Activated naive CD4-positive, alpha-beta T cell treated with anti-CD3 and anti-CD28 coated beads, Interleukin-2, amount 50 U/mL, for 72 hours (primary cell): ENCODE measurements at places on chromosomes 3 and 15. TPM values are rescaled to one million over a fixed set of nuclear protein-coding genes. Genes with fewer than 3 reads are reported as not detected.

B3GNT5 gene
- total RNA-seq = 56.4 TPM

CXCR6 gene
- 1.0 TPM for total RNA-seq

PRR20G gene
- total RNA-seq = not detected

GYG1 gene
- 12.8 TPM for total RNA-seq

CD200 gene
- 34.5 TPM for total RNA-seq

CKMT1A gene
- not detected for total RNA-seq

DNA sequence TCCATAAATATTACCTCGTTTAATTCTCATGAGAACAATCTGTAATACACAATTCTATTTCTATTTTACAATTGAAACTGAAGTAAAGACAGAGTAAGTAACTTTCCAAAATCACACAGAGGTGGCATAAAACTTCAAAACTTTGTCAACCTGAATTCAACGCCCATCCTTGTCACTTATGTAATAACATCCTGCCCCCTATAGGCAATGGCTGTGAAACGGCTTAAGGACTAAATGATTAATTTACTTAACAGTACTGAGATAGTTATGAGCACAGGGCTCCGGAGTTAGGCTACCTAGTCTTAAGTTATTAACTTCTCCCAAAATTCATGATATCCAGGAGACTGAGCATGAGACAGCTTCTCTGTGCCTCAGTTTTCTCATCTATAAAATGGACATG is 293.1 kb upstream of the CHRM5 start:
- no peak for DNase-seq

- DNase-seq = no peak
These were observed 238.2 kb downstream of the GREM1 start for GRCh38 chr15:32956006-32956405.

- no peak for DNase-seq
These were observed 44.0 kb upstream of the SLC41A3 start for GRCh38 chr3:126127904-126128303.

DNA sequence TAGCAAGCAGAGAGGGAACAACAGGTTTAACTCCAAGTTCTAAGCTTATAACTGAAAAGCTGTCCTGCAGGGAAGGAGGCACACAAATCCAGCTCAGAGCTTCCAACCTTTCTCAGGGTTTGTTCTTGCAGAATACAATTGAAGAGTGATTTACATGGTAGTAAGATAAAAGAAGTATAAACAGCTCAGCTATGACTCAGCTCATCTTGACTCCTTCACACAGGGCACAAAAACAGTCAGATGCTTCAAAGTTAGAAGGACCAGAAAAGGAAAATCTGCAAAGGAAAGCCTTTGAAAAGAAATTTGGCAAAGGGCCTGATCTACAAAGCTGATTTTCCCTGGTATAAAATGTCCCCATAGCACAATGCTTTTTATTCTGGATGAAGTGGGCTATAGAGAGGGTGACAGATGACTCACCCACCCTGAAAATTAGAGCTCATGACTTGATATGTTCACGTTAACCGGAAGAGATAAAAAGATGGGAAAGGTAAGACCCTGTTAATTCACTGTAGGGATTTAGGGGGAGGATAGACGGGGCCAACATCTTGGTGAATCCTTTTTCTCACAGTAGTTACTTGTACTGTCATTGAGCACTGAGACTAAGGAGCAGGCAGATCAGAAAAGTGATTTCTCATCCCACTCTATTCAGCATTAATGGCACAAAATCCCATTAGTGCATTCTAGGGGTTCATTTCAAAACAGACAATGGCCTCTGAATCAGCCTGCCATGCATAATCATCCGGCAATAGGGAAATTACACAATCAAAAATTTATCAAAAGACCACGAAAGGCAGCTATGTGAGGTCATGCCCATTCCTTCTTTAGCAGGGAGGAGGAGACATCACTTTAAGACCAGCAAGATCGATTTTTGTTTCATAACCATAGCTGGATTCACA is 143.5 kb downstream of the GAP43 start:
- no peak for DNase-seq

- DNase-seq = peak; percentile 46
These were observed 1.9 kb downstream of the STIMATE start for GRCh38 chr3:52895418-52895817.

DNA sequence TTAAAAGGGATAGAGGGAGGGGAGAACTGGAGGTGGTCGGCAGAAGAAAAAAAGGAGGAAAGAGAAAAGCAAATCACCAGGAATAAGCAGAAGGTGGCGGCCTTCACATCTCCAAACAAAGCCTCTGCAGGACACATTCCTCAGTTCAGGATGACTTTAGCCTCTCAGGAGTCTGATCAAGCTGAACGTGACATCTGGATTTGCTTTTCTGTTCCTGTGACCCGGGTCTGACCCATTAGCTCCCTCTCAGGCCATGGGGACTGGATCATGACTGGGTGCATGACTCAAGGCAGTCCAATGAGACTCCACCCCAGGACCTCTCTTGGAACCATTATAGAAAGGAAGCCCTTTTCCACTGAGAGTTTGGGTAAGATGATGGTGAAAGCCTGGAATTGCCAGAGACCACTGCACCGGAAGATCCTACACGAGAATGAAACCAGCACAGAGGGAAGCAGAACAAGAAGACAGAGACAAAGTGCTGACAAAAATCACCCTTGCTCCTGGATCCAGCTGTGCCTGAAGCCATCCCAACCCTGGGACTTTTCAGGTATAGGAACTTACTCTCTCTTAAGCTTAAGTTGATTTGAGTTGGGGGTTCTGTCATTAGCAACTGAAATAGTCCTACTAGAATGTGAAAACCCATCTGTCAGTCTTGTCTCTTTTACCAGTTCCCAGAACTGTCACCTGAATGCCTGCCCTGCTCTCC is 45.4 kb upstream of the RAD18 start:
- no peak for DNase-seq

DNA sequence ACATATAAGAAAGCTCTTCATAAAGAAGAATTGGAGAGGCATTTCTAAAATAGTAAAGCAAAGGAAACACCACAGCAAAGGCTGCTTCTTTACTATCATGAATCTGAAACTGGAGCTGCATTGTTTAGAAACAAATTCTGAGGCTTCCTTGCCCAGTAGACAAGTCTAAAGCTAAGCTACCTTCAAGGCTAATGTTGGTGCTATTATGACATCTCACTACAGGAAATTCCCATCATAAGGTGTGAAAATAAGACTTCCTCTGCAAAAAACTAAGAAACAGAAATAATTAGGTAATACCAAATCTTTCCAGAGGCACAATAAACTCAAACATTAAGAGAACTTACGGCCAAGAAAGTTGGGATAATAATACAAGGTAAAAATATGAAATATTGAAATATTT is 89.9 kb upstream of the P3H2 start:
- no peak for DNase-seq

- no peak for DNase-seq
These were observed 32.3 kb upstream of the AMOTL2 start for GRCh38 chr3:134406331-134407238.

DNA sequence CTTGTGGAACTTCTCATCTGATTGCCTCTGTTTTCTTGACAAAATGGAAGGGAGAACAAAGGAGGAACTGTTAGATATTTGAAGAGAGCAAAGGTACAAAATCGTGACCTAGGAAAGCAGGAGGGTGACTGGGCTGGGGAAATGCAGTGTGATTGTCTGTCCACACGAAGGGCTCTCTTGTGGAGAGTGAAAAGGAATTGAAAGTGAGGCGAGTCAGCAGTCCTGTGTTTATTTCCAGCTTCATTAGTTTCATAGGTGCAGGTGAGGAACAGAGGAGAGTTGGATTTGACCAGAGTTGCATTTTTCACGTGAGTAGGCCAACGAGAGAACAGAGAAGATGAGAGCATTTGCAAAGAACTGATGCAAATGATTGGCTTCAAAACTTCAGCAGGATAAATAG is 336.4 kb upstream of the SATB1 start:
- DNase-seq = no peak

DNA sequence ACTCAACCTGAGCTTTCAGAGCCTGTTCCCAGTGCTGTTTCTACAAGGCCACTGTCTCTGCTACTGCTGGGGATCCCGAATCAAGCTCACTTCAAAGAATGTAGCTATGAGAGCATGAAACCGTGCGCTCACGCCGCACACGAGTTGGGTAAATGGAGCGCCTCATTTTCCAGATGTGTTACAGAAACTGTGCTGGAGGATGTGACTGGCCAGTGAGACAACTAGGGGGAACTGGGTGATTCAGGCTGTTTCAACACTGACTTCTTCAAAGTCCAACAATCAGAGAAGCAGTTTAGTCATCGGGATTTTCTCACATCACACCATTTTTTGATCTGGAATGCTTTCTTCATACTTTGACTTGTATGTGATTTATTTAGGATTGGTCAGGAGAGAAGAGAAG is 3.5 kb downstream of the ZNF710 start:
- DNase-seq = peak; percentile 70

DNA sequence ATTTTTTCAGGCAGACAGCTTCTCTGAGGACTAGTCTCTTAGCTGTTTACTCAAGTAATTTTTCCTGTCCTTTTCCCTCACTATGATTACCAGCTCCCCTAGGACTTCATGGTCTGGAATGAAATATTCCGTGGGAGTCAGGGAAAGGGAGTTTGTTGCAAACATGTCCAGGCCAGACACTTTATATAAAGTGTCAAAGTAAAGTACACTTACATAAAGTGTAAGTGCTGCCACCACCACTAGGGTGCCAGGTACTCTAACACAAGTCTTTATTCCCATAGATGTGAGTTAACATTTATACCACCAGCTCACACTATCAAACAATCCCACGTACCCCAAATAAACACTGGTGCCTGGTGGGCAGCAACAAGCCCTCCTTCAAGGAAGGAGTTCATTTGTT is 179.8 kb downstream of the SNRPN start:
- DNase-seq = no peak

DNA sequence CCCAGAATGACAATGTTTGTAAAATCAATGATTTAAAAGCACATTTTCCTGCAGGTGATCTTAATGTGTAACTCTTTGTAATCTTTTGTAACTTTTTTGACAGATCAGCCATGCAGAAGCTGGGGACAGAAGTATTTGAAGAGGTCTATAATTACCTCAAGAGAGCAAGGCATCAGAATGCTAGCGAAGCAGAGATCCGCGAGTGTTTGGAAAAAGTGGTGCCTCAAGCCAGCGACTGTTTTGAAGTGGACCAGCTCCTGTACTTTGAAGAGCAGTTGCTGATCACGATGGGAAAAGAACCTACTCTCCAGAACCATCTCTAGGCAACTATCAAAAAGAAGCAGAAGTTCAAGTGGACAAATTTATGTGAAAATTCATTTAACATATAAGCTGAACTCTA is 32.1 kb upstream of the NUDT16 start:
- no peak for DNase-seq

DNA sequence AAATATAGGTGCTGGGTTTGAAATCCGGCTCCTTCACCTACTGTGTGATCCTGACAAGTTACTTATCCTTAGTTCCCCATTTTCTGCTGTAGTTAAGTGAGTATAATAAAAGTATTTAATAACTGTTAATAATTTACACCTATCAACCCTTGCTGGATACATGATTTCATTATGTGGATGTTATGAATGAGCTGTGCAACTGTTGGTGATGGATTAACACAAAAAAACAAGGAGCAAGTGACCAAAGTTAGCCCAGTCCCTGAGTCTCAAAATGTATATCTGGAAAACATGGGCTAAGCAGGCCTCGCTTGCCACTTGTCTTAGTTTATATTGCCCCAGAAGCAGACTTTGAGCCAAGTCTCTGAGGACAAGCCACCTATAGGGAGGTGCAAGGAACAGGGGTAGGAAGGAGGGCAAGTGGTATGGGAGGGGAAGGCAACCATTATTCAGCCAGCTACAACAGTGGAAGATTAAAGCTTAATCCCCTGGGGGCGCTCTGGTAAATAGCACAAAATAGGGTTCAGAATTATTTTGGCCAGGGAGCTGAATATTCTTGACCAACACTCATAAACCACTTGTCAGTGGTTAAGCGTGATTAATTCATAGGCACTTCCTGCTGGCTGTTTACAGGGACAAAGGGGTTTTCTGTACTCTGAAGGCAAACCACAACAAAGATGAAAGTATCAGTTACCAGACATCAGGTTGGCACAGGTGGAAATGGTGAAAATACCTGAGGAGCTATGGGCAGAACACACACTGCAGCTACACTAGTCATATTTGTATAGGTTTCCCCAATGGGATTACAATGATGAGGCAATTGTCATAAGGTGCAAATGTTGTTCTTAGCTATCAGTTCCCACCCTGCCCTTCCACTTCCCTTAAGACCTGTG is 76.2 kb downstream of the TRIM42 start:
- no peak for DNase-seq

DNA sequence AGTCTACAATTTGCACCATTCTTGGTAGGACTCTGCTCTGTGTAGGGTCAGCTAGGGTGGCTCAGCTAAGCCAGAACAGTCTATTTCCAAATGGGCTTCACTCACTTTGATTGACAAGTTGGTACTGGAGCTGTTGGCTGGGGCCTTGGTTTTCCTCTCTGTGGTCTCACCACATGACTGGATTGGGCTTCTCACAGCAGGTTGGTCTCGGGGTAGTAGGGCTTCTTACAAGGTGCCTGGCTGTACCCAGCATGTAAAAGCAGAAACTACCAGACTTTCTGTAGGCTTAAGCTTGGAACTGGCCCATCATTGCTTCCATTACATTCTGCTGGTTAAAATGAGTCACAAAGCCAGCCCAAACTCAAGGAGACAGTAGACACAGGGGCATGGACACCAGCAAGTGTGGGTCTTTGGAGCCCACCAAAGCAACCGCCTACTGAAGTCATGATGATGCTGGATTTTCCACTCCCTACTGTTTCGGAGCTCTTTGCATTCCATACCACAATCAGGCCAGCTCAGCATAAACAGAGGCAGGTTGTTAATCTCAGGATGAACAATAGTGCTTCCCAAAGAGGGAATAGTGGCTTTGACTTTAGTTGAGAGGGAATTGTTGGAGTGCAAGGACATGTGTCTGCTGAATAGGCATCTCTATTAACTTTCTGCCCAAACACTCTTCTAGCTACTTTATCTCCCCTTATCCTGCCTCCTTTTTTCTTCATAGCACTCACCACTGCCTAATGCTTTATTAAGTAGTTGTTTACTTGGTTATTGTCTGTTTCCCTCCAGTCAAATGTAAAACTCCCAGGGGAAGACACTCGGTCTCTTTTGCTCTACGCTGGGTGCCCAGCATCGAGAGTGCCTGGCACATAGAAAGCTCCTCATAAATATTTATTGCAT is 78.0 kb upstream of the RARB start:
- no peak for DNase-seq

GRCh38 chr3:84440291-84440690 is 518.5 kb upstream of the CADM2 start:
- no peak for DNase-seq

DNA sequence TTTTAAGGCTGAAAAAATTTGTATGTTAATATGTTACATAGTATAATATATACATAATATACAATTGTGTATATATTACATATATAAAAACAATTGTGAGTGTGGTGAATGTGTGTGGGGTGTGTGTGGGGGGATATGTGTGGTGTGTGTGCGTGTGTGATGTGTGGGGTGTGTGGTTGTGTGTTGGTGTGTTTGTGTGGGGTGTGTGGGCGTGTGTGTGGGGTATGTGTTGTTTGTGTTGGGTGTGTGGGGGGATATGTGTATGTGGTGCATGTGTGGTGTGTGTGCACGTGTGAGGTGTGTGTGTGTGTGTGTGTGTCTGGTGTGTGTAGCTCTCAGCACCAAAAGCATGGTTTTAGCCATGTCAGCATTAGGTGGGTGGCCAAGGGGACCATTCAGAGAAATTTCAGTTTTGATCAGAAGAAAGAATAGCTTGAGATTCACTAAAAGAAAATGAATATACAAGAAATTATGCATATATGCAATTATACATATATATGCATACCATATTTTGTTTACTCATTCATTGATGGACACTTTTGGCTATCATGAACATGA is 118.9 kb downstream of the ALDH1A2 start:
- no peak for DNase-seq
